ENCODE measurements at places on chromosomes 12 and 14.

GRCh38 chr14:75589931-75590330 is 11.5 kb downstream of the FLVCR2 start:
- no peak for DNase-seq

- no peak for DNase-seq
Observed at GRCh38 chr12:27009881-27010301, 4.3 kb downstream of the TM7SF3 start.

- DNase-seq: no peak
Observed at GRCh38 chr14:62158779-62159178, 396.6 kb downstream of the SNAPC1 start.

- DNase-seq: no peak
Observed at GRCh38 chr12:30691122-30691879, 4.4 kb downstream of the IPO8 start.

- no peak for DNase-seq
Observed at GRCh38 chr12:100857418-100857817, 62.8 kb downstream of the ANO4 start.

GRCh38 chr12:103696101-103696500 is 109.0 kb downstream of the STAB2 start:
- DNase-seq: no peak

- no peak for DNase-seq
Observed at GRCh38 chr14:95463171-95463901, 53.1 kb downstream of the SYNE3 start.

- no peak for DNase-seq
Observed at GRCh38 chr14:36675581-36675980, 13.9 kb downstream of the PAX9 start.

Measured in C1 segment of cervical spinal cord (tissue), 14 donors.